ENCODE measurements at places on chromosomes 5 and 9. TPM values are rescaled to one million over a fixed set of nuclear protein-coding genes. Genes with fewer than 3 reads are reported as not detected.

Gene LRRC19
- total RNA-seq = not detected

Gene WDR38
- total RNA-seq = 0.07 TPM

Gene ZNF883
- total RNA-seq = 1.1 TPM

Gene PCDHA6
- 0.13 TPM for total RNA-seq

Gene TLX3
- total RNA-seq = not detected

Gene AFF4
- 37.2 TPM for total RNA-seq

All from A549 treated with dexamethasone at 1 μM for 4 hours (cell line).